Activated gamma-delta T cell treated with Interleukin-2 at 50 U/mL for 16 hours (primary cell): ENCODE measurements at places on chromosomes 3 and 15.

GRCh38 chr3:195711813-195712534, 8.8 kb upstream of the MUC20 start:
- DNase-seq, result no peak

DNA sequence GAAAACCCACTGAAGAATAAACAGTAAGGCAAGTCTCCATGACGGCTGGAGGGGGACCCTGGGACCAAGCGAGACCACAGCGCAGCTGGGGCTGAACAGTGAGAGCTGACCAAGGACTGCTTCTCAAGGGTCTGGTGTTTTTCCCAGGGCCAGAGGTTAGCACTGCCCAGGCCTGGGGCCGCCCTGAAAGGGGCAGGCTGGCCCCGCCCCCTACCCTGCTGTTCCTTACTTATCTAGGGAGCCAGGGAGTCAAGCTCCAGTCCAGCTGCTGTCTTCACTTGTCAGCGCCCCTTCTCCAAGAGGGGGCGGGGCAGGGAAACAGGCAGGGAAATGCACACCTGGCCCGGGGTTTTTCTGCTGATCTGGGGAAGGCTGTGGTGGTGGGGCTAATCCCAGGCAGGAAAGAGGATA, 51.6 kb upstream of the HACD2 start:
- DNase-seq, result no peak

DNA sequence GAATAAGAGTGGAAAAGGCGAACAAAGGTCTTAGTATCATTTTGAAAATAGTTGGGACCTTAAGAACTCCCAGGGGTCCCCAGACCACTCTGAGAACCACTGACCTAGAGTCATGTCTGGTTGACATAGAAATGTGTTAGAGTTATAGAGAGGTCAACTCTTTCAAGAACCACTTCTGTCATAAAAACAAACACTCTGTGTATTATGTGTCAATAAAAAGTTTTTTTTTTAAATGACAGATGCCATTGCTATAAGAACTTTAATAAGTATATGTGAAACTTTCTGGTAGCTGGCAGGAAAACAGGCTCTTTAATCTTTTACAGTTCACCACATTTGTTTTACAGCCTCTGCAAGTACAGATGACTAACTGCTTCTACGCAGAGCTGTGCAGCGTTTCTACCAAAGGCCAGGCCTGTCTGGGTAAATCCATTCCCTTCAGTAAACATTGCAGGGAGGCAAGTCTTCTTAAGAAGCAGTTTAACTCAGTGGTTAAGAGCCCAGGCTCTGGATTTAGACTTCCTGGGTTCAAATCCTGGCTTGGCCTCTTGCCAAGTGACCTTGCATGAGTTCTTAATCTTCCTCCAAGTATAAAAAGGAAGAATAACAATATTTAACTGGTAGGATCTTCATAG, 56.6 kb downstream of the RFTN1 start:
- DNase-seq, result no peak

DNA sequence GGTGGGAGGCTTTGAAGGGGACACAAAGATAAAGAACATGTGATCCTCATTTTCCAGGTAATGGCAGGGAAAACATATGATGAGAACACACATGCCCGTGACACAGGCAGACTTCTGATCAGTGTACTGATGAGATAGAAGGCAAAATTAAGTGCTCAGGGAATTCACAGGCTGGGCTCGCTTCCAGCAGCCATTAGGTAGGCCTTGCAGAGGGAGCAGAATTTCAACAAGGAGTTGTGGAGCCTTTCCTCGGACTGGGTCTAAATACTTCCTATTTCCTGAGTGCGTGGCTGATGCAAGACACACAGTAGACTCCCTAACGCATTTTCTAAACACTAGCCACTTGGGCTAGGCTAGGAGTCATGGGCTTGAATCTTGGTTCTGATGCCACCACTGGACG, 74.0 kb upstream of the ETV5 start:
- DNase-seq, result no peak

- DNase-seq, result no peak
Observed at GRCh38 chr15:89514596-89515406, 18.4 kb upstream of the RHCG start.

- DNase-seq, result no peak
Observed at GRCh38 chr3:111190518-111190917, 118.9 kb downstream of the NECTIN3 start.

GRCh38 chr15:90214553-90215196, 13.5 kb downstream of the SEMA4B start:
- DNase-seq, result no peak

GRCh38 chr3:108133858-108134554, 43.2 kb upstream of the CD47 start:
- DNase-seq, result no peak

GRCh38 chr15:63369296-63369695, 12.3 kb downstream of the CA12 start:
- no peak for DNase-seq

GRCh38 chr3:39169712-39170111, 16.3 kb upstream of the CSRNP1 start:
- no peak for DNase-seq

DNA sequence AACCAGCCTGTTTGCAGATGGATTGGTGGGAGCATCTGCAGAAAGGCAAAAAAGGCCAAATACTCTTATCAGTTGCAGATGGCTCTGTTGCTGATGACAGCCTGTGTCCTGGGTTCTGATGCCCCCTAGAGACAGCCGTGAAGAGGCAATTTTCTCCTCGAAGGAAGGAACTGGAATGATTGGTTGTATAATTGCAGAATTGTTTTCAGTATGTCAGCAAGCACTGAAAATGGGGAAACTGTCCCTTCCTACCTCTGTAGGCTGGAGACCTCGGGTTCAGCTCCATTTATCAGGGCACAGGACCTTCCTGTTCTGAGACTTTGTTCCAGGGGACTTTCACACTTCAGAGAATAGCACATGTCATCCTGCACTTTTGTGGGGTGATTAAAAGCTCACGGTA, 103.0 kb downstream of the PGPEP1L start:
- no peak for DNase-seq

- no peak for DNase-seq
Observed at GRCh38 chr3:172753125-172753524, 2.6 kb downstream of the ECT2 start.

DNA sequence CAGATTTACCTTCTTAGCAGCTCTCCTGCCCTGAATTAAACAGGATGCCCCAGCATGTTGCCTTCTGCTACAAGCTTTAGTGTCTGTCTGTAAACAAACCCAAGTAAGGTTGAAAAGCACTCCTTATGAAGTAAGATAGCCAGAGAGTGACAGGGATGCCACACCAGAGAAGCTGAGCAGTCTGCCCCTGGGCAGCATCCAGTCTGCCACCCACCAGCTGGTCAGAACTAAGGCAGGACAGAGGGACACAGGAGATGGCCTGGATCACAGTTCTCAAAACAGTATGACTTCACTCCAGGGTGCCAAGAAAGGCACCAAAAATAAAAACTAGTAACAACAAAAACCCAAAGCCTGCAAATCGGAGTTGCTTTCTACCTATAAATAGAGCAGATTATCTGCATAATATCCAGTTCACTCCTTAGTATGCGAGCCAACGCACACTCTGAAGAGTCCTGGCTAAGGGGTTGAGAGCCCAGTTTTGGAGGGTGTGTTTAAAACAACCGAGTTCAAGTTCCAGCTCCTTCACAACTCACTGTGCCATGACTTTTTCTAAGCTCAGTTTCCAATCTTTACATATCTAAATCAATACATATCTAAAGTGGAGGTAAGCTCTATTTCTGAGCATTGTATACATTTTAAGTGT, 198.9 kb downstream of the KCNMB2 start:
- DNase-seq, result no peak

DNA sequence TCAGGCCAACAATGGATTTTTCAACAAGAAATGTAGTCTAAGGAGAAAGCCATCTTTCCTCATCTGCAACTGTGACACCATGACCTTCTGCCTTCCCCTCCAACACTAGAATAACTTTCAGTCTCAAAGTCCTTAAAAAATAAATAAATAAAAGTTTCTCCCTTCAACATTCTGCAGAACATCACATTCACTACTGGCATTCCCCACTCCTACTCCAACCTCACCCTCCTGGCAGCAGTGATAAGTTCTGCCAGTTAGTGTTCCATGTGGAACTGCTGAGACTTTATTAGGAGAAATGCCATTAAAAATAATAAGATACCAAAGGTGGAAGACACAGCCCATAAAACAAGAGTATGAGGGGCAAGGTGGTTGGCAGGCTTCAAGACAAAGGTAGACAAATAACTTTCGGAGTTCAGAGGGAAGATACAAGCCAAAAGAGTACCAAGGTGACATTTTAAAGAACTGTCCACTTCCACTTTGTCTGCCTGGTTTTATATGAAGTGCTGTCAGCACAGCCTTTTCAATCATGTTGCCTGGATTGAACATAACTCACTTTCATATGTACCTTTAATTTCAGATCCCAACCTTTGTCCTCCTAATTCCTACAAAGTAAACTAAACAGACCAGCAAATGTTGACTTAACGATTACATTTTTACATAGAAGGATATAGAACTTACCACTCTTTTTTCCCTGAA, 37.5 kb upstream of the RSL24D1 start:
- no peak for DNase-seq

DNA sequence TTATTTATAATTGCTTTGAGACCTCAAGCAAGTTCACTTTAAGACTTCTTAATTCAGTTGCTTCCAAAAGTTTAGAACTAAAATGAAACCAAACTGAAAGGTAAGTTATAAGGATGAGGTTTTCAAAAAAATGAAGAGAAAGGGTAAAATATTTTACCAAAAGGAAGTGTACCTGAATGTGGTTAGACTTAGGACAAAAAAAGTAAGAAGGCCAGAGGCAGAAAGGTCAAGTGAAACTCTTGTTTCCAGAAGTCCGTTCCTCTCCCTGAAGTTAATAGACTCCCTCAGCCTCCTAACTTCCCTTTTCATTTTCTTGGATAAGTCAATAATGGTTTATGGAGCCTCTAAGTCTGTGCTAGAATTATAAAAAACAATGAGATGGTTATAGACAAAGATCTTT, 16.6 kb downstream of the BTLA start:
- no peak for DNase-seq

DNA sequence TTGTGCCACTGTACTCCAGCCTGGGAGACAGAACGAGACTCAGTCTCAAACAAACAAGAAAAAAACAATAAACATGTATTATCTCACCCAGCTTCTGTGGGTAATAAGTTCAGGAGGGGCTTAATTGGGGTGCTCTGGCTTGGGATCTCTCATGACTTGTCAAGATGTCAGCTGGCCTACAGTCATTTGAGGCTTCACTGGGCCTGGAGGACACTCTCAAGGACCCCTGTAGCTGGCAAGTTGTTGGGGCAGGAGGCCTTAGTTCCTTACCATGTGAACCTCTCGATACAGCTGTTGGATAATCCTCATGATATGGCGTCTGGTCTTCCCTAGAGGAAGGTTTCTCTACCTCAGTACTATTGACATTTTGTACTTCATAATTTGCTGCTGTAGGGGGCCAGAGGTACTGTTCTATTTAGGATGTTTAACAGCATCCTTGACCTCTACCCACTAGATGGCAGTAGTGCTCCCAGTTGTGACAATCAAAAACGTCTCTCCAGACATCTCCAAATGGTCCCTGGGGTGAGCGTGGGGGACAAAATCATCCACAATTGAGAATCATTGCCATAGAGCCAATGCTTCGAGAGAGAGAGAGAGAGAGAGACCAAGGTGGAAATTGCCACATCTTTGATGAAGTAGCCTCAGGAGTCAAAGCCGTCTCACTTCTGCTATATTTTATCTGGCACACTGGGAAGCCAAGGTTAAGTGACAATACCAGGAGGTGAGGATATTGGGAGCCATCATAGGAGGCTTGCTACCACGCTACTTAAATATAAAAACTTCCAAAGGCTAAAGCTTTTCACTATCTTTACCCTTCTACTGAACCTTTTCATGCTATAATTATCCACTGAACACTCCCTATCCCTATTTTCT, 23.9 kb upstream of the SLTM start:
- DNase-seq, result peak; percentile 65

GRCh38 chr15:64824929-64825430, 467 bp downstream of the PIF1 start:
- DNase-seq, result no peak

DNA sequence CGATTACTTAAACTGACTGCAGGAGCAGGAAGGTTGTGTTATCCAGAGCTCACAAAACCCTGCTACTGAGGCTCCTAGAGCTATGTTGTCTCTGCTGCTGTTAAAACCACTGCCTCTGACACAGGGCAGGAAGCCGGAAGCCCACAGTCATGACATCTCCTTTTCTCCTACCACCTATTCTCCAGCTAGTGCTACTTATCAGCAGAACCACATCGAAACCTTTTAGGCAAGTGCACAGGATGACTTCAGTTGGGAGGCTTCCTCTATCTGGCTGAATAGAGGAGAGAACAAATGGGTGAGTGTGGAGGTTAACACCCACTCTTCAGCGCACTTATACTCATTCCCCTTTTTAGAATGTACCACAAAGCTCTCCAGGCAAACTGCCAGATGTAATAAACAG, 638.0 kb downstream of the OTOL1 start:
- no peak for DNase-seq

GRCh38 chr3:86958534-86958933, 32.4 kb downstream of the VGLL3 start:
- no peak for DNase-seq

GRCh38 chr3:170425491-170426239, 7.0 kb downstream of the CLDN11 start:
- no peak for DNase-seq

- no peak for DNase-seq
Observed at GRCh38 chr3:14451844-14452739, 49.7 kb downstream of the SLC6A6 start.

DNA sequence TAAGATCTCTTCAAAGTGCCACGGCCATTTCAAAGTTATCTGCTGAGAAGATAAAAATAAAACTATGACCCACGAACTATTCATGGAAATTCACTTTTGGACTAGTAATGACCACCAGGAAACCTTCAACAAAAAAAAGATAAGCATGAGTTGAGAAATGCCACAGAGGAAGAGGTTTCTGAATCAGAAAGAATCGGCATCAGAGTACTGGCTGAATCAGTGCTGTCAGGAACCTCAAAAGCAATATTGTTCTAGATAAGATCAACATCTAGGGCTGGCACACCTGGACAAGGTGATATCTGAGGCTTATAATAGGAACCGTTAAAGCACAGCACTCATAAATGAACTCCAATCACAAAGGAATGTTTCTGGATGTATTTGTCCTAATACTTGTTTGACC, 72.7 kb downstream of the PEAK1 start:
- no peak for DNase-seq

- no peak for DNase-seq
Observed at GRCh38 chr15:89360294-89360971, 25.8 kb upstream of the POLG start.

GRCh38 chr15:78170848-78171773, 21.9 kb downstream of the IDH3A start:
- no peak for DNase-seq

DNA sequence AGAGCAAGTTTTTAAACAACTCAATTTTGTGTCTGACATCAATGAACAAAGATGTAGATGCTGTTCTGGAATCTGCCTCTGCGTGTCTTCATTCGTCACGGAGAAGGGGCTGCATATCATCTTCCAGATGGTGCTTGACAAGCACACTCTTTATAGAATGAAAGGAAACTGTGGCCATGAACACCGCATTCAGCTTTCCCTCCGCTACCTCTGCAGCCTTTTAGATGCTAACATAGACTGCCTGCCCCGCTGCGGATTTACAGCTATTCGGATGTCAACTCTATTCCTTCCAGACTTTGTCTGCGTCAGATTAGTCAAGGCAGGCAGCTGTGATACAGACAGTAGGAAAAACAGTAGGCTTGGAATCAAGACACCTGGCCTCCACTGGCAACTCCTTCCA, 232.9 kb downstream of the TJP1 start:
- no peak for DNase-seq
